ENCODE measurements at places on chromosomes 7 and 10. TPM values are rescaled to one million over a fixed set of nuclear protein-coding genes. Genes with fewer than 3 reads are reported as not detected.

Gene PCLO
- 1.2 TPM for total RNA-seq

Gene COL1A2
- not detected for total RNA-seq

Gene SPDYE5
- not detected for total RNA-seq

Gene VOPP1
- total RNA-seq = 86.4 TPM

Gene KCNIP2
- 0.66 TPM for total RNA-seq

Gene SLC18A3
- not detected for total RNA-seq

Gene MSMB
- not detected for total RNA-seq

Gene PON1
- total RNA-seq = 0.66 TPM

Gene OIT3
- total RNA-seq = not detected

Gene ARL4A
- 47.1 TPM for total RNA-seq

All from A549 treated with RU486 at 1 μM for 4 hours (cell line).